Activated T-helper 17 cell treated with anti-CD3 and anti-CD28 coated beads, Interleukin-2, amount 50 U/mL, for 72 hours (primary cell): ENCODE measurements at places on chromosomes 2 and 18.
A peak's percentile ranks its signal among the peaks of the same experiment; 100 is the strongest.

- peak; percentile 90 for ATAC-seq
Measured at GRCh38 chr2:119864318-119864717, 104.6 kb downstream of the PTPN4 start.

- ATAC-seq = no peak
Measured at GRCh38 chr2:195501746-195502145, 155.3 kb upstream of the SLC39A10 start.

GRCh38 chr18:13120983-13121441 lies 97.5 kb upstream of the LDLRAD4 start:
- no peak for ATAC-seq

GRCh38 chr2:239169311-239170048 lies 231.3 kb downstream of the HDAC4 start:
- no peak for ATAC-seq

GRCh38 chr2:44620189-44620990 lies 258.6 kb downstream of the CAMKMT start:
- ATAC-seq = no peak

GRCh38 chr2:11764359-11764758 lies 17.9 kb downstream of the LPIN1 start:
- ATAC-seq = no peak

DNA sequence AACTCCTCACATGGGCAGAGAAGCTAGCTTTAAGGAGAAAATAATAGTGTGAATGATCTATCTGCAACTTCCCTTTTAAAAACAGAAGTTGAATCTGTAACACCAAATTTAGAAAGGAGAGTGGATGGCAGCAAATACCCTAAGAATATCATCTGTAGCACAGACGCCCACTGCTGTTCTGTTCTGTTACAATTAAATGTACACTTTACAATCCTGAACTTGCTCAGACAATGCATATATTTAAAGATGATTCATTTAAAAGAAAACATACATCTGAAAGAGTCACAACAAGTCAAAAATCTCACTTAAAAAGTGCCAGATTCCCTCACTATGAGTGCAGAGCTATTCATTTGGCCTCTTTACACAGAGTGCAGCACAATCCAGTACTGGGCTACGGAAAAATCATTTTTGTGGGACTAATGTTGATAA lies 8.0 kb upstream of the SERTAD2 start:
- ATAC-seq = no peak

- no peak for ATAC-seq
Measured at GRCh38 chr2:85754313-85755095, 713 bp downstream of the ATOH8 start.

DNA sequence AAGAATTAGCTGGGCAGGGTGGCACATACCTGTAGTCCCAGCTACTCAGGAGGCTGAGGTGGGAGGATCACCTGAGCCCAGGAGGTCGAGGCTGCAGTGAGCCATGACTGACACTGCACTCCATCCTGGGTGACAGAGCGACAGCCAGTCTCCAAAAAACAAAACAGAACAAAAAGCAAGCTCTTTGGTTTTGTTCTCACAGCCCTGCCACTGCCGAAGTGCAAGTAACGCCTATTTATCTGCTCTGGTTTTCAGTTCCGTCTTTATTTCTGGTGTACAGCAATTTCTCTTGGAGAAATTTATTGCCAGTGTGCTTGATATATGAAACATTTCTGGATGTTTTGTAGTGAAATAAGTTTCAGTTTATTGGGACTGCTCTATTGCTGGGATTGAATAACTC lies 61.9 kb downstream of the RAB10 start:
- ATAC-seq = no peak

DNA sequence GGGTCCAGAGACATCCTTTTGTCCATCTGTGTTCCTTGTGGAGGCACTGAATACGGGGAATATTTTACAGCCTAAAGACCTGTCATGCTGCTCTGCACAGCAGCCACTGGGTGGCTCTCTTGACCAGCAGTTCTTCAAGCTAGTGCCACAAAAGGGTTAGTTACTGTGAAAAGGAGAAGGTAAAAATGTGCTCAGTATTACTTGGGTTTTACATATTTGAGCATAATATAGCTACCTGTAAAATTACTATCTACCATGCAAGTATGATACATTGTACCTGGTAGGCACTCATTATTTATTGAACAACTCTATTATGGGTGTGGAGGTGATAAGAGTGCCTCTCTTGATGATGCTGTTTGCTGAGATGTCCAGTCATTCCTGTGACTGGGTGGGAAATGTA lies 23.6 kb downstream of the FZD5 start:
- peak; percentile 68 for ATAC-seq

DNA sequence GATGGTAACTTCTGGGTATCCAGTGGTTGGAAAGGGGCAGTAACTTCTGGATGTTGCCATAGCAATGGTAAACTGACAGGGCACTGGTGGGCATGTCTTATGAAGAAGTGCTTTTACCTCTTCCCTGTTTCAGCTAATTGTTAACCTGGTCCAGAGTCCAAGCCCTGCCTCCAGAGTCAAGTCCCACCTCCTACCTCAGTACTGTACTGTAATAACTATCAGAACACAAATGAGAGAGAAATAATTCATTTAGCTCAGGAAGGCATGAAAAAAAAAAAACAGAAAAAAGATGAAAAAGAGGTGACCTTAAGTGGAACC lies 237.0 kb downstream of the ZNF804A start:
- no peak for ATAC-seq

DNA sequence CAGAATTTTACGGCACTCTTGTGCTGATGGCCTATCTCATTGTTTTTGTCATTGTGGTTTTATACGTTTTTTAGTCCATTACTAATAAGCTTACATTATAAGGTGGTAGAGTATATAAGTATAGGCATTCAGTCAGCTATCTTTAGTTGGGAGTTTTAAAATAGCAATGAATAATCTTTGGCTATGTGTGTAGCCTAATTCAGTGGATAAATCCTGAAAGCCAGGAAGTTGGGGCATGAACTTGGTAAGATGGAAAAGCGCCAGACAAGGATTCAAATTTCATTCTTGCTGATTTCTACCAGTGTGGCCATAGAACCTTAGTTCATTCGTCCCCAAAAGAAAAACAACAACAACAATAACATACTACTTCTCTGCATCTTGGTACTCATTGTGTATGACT lies 31.2 kb downstream of the EPC2 start:
- no peak for ATAC-seq

GRCh38 chr18:3709205-3709604 lies 259.2 kb downstream of the TGIF1 start:
- no peak for ATAC-seq

- ATAC-seq = no peak
Measured at GRCh38 chr2:176885001-176885643, 327.5 kb upstream of the HNRNPA3 start.

GRCh38 chr2:18976168-18976961 lies 382.1 kb downstream of the OSR1 start:
- ATAC-seq = no peak

DNA sequence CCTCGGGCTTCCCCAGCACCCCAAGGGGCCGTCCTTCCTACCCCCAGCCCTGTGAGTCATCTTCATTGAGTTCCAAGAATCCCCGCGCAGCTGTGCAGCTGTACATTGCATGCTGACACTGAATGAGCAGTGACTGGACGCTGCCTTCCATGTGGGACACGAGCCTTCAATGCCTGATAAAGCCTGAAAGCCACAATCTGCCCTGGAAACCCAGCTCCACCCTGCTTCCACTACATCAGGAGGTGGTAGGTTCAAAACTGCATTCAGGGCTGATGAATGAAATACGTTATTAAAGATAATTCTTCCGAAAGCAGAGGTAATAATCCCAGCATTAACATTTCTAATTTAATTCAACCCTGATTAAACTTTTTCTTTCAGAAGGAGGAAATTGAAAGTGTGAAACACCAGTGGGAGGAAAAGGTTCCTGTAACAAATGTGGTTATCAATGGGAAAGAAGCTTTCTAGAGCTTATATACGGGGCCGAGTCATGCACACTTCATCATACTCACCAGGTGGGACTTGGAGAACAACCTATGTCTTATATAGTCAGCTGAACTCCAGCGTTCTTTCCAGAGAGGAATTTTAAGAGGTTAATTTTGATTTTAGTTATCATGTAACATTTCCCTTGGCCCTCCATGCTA lies 360.1 kb downstream of the LPIN1 start:
- ATAC-seq = peak; percentile 100

DNA sequence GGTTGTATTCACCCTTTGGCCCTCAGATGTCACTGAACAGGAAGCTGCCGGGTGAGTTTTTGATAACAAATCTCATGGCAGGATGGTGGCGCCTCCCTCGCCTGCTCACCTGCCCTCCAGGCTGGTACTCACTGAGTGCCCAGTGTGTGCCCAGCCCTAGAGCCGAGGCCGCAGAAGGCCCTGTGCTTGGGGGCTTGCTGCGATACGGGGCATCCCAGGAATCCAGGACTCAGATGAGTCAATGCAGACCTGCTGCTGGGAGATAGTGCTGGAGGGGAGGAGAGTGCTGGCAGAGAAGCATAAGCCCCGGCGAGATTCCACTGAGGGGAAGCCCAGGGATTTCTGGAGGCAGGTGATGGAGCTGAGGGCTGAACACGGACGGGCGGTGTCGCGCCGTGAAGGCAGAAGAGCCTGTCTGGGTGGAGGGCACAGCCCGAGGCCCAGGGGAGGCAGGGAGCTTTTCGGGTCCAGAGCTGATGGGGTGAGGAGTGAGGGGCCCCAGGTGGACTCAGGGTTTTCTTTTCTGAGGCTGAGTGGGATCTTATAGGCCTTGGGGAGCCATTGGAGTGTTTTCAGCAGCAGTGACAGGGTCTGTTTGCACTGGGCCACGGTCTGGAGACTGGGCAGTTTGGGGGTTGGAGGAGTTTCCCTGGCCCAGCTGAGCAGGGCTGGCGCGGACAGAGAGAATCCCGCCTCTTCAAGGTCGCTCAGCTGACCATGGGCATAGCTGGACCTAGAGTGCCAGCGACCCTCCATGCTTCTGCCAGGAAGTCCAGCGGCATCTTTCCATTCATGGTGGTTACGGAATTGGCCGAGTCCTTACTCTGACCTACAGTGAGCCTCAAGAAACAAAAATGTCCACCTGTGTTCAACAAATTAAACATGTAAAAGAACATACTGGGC lies 35.5 kb downstream of the LDLRAD4 start:
- no peak for ATAC-seq

- ATAC-seq = peak; percentile 8
Measured at GRCh38 chr2:72139874-72140620, 7.6 kb downstream of the CYP26B1 start.

DNA sequence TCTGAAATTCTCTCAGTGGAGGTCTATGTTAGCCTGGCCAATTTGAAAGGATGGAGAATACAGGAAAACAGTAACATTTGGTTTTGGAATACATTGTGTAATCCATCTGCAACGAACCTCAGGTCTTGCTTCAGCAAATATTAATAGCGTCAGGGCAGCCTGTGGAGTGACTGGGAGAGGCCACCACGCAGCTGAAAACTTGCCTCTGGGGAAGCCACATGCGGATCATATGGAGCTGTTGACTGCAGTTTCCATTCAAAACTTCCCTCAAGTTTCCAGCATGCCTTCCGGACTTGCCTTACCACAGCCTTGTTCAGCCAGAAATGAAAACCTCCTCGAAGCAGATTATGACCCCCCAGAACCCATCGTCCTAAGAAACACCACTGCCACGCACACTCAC lies 25.7 kb downstream of the BCL11A start:
- no peak for ATAC-seq

DNA sequence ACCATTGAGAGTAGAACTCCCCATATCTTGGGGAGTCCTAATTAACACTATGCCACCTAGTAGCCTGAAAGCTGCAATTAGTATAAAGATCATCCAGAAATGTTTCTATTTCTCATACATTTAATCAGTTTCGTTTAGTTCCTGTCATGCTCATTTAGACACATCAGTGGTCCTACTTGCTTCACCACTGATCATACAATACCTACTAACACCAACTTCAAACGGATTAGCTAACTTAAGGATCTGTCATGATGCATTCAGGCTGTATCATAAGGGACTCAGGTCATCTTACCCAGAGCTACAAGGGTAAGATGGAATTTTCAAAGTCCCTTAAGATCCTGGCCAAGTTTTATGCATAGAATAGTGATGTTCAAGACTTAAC lies 6.8 kb downstream of the SRSF7 start:
- ATAC-seq = peak; percentile 12

DNA sequence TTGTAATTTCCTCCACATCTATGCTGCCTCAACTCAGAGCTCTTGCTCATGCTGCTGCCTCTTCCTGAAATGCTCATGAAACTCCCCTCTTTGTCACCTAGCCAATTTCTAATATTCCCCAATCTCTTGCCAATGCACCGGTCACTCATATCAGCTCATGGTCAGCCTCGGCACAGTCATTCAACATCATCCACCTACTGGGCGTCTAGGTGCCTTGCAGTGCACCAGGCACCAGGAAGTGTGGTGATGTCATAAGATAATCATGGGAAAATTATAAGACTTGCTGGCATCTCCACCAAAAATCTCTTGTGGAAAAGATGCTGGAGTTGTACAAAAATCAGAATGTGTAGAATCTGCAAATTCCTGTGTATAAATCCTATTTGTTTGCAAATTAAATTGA lies 52.6 kb upstream of the RAB27B start:
- no peak for ATAC-seq
